Epithelial cell of prostate (primary cell): ENCODE measurements at places on chromosomes 7 and 10.

- no peak for DNase-seq
Measured at GRCh38 chr7:107471292-107472070, 1.6 kb downstream of the GPR22 start.

- no peak for DNase-seq
Measured at GRCh38 chr10:115849197-115849596, 423.8 kb downstream of the GFRA1 start.

DNA sequence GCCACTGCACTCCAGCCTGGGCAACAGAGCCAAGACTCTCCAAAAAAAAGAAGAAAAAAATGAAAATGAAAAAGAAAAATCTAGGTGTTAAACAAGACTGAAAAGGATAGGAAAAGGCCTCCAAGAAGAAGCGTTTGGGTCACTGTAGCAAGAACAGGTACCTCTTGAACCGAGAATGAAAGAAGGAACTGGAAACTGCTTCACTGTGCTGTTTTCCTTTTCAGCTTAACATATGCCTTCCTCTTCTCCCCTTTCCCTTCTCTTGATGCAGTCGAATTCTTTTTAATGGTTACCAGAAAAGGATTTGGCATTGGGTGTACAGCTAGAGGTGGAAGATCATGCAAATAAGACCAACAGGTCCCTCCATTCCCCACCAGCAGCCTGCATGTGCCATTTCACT is 28.1 kb downstream of the LRRC4 start:
- no peak for DNase-seq

- peak; percentile 22 for DNase-seq
Measured at GRCh38 chr10:98636921-98637329, 190.2 kb upstream of the HPS1 start.

DNA sequence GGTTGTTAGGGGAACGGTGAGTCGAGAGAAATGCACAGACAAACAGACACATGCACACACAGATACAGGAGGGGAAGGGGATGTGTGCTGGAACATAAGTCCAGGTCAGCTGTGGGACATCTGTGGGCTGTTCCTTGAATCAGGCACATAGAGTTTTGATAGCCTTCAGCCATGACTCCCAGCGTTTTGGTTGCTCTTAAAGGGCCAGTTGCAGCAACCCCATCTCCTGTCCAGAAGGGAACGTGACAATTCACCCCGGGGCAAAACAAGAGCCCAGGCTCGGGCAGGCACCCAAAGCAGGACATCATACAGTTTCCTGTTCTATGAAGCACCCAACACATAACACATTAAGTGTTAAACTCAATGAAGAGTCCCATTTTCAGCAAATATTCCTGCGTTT is 9.6 kb downstream of the INSYN2A start:
- no peak for DNase-seq

DNA sequence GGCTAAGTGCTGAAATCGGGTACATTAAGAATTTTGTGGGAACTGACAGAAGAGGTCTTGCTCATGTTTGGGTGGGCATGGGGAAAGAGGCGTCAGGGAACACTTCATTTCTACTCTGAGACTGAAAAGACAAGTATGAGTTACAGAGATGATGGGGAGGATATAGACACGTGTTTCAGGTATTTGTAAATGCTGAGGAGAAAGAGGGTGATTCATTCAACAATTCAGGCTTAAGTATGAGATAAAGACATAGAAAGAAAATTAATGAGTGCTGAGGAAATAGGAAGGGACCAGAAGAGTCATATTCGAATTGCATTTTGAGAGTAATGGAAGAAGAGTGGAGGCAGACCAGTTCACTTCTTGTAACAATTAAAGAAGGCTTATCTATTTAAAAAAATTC is 143.6 kb downstream of the HBP1 start:
- DNase-seq, result no peak

DNA sequence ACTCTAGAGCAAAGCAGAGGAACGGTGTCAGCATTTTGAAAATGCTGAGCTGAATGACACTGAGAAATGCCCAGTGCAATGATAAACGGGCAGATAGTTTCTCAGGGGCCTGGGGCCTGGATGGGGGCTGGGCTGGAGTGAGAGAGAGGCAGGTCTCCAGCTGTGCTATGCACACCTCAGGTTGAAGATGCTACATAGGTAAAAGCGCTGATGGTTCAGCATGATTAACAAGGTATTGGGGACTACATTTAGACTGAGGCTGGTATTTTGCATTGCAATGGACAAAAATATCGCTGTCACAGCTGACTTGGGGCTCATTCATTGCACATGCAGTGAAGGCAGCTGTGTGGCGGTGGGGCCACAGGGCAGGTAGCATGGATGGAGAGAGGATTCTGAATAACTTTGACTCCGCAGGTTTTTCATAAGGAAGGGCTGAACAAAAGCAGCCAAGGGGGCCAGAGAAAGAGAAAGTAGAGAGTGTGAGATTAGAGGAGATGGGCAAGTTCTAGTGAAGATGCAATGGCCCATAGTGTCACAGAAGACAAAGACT is 290.8 kb upstream of the ZNF32 start:
- DNase-seq, result no peak

- DNase-seq, result no peak
Measured at GRCh38 chr7:116626886-116627285, 45.1 kb upstream of the MET start.

DNA sequence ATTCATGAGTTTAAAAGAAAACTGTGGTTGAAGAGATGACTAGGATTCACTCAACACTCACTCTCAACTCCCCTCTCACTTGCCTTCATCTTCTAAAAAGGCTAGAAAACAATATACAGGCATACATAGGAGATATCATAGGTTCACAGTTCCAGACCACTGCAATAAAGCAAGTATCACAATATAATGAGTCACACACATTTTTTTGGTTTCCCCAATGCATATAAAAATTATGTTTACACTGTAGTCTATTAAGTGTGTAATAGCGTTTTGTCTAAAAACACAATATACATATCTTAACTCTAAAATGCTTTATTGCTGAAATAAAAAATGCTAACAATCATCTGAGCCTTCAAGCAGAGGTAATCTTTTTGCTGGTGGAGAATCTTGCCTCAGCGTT is 104.9 kb upstream of the PDE1C start:
- DNase-seq, result no peak

DNA sequence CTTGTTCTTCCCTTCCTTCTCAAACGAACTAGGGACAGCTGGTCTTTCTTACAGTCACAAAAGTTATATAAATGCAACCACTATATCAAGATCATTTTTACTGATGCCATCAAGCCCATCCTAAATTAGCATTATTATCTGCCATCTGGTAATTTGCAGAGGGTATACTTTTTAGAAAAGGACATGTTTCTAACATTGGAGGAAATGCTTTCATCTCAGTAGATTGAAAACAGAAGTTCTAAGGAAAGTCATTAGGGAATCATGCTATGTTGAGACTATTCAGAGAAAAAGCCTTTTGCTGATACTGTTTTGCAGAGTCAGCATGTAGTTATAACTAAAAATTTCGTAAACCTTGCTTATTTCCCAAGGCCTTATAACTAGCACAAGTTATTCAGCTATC is 146.7 kb downstream of the WNT2 start:
- no peak for DNase-seq

DNA sequence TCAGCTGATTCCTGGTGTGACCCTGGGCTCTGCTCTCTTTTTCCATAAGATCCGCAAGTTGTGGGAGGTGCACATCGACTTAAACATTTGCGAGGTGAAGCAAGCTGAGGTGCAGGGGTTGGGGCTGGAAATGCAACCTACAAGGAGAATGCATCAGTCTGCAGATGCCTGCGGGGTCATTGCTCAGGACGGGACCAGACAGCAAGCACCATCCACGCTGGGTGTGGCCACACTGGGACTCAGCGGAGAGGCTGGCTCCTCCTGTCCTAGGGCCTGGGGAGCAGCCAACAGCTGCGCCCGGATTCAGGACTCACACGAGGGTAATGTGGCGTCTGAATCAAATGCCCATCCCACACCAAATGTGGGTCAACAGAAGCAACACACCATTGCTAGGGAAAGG is 33.8 kb downstream of the STK32C start:
- DNase-seq, result no peak

- DNase-seq, result no peak
Measured at GRCh38 chr10:11899067-11899876, 76.1 kb downstream of the PROSER2 start.

DNA sequence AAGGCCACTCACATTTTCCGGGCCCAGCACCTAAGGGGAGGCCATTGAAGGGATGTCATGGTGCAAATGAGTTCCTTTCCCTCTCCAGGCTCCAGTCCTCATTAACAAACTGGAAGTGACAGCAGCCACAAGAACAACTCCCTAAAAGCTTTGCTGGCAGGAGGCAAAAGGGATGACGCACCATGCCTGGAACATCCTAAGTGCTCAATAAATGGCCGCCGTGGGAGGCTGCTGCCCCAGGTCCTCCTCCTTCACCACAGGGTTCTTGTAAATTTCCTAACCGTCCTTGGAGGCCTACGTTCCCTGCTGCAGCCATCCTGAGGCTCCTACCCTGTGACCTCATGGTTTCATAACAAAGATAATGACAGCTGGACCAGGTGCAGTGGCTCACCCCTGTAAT is 41.3 kb upstream of the CAMK1D start:
- DNase-seq, result no peak

DNA sequence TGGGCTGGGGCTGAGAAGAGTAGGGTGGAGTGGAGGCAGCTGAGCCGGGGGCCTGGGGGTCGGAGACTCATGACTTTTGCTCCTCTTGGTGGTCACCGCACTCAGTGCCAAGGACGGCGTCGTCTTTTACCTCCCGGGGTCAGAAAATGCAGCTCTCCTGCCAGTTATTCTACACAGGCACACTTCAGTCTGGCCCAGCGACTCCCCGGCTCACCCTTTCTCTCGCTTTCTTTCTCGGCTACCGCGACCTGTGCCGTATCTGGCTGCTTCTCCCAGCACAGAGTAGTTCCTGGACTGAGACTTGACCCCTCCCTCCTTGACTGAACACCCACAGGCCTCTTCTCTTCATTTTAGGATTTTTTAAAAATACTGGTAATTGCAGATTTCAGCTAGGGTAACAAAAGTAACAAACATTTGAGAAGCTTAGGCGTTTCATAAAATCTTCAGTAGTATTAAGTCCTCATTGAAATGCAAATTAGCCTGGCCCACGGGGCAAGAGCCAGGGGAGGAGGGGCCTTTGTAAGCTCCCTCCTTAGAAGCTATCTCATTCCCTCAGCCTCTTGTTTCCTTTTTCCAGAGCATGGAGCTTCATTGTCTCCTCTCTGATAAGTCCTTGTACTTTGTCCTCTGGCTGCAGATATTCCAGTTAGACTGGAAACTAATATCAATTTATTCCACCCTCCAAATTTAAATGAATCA is 1.1 kb upstream of the PRLHR start:
- no peak for DNase-seq

DNA sequence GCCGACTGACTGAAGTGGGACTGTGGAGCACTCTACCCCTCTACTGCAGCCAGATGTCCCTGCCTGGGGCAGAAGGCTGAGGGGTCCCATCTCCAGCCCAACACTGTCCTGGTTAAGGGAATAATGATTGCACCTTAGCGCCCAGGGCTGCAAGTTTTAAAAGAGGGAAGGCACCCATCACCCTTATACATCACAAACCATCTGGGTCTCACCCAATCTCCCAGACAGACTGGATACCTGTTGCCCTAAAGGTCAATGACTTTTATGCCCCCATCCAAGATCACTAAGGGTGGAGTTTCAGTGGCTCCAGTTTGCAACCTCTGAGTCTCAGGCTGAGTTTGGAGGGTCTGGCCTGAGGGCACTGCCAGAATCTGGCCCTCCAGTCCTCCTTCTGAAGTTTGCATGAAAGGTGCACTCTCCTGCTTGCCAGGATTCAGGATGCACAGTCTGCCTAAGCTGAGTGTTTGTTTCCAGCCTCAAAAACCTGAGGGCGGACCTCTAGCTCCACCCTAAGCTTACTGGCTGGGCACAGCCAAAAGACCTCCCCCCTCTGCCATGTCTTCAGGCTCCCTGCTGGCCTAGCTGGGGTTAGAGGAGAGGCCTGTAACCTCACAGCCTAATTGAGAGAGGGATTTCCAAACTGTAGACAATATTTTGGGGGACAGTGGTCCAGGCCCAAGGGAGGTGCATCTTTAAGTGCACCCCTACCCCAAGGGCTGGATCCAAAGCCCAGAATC is 2.5 kb upstream of the EMX2 start:
- no peak for DNase-seq

- DNase-seq, result no peak
Measured at GRCh38 chr7:90671571-90671970, 75.5 kb downstream of the CDK14 start.

DNA sequence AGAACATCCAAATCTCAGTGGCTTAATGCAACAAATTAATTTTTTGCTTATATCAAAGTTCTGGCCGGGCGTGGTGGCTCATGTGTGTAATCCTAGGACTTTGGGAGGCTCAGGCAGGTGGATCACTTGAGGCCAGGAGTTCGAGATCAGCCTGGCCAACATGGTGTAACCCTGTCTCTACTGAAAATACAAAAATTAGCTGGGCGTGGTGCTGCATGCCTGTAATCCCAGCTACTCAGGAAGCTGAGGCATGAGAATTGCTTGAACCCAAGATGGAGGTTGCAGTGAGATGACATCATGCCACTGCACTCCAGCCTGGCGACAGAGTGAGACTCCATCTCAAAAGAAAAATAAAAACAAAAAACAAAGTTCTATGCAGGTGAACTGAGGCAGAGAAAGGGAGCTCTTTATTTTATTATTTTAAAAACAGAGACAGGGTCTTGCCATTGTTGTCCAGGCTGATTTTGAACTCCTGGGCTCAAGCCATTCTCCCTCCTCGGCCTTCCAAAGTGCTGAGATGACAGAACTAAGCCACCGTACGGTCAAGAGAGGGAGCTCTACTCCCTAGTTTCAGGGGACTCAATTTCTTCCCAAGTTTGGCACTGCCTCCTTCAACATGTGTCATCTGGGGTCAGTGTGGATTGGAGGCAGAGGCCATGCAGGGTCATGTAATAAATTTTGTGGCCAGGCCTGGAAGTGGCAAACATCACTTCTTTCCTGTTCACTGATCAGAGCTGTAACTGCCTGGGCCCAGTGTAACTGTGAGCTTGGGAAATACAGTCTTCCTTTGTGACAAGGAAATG is 2.4 kb downstream of the ADCK2 start:
- DNase-seq, result no peak

DNA sequence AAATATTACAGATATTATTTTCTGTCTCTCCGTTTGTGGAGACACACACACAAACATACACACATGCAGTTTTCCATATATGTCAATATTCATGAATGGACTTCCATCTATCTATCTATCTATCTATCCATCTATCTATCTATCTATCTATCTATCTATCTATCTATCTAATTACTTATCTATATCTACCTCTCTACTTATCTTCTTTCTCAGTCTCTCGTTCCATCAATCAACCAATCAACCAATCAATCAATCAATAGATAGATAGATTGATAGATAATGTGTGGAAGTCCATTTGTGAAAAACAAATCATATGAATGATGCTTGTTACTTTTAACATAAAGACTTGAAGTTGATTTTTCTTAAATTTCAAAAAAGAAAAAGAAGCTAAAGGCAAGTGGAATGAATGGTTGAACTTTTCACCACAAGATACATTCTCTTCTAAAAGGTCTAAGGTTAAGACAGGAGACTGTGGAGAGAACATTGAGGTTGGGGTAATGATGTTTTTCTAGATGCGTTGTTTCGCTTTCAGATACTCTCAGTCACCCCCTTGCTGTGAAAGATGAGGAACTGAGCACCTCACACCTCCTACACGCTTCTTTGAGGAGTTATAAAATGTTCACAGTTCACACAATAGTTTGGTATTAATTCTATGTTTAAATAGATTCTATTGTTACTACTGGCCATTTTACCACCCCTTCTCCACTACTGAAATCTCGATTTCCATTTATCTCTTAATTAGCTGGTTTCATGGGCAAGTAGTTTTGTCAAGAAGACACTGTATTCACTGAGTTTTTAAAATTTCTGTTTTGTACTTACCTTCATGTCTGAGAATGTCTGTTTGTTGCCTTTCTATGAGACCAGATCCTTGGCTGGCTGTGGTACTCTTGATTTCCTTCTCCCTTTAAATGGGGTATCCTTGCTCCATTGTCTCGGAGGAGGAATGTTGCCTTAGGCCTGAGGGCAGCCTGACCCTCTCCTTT is 114.1 kb downstream of the EMX2 start:
- DNase-seq, result no peak
